ENCODE measurements at places on chromosomes 4 and X. TPM values are rescaled to one million over a fixed set of nuclear protein-coding genes. Genes with fewer than 3 reads are reported as not detected.

DNA sequence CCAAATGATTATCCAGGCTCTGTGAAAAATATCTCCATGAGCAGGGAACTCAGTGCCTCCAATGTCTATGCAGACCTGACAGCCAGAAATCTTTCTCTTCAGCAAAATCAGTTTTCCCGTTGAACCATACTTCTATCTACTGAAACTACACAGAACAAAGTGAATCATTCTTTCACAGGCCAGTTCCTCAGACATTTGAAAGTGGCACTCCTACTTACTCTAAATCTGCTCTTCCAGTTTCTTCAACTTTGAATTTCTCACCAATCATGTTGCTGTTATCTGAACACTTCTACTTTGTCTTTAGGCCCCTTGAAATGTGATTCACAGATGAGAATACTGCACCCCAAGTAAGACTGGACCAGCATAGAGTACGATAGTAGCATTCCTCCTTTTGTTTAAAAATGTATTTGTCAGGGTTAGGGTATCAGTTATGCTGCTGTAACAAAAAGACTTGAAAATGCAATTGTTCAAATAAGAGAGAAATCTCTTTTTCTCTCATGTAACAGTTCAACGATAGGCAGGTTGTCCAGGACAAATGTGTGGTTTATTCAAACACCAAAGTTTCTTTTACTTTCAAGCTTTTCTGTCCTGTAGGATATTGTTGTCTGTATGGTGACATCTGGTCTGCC lies 210.6 kb upstream of the KLF3 start:
- DNase-seq: no peak
- H3K27ac ChIP-seq: no peak overlapping the region
- no peaks in the 10 kb centered on the region for H3K36me3 ChIP-seq
- H3K27me3 ChIP-seq: no peaks in the 10 kb centered on the region
- no peak overlapping the region for H3K4me3 ChIP-seq

The SMIM10 gene
- total RNA-seq: not detected

The AGTR2 gene
- total RNA-seq: not detected

GRCh38 chr4:82643994-82644733 lies 82.4 kb upstream of the TMEM150C start:
- DNase-seq: no peak
- H3K27me3 ChIP-seq: no peaks in the 10 kb centered on the region
- no peaks in the 10 kb centered on the region for H3K4me1 ChIP-seq
- H3K36me3 ChIP-seq: no peaks in the 10 kb centered on the region
- no peak overlapping the region for H3K4me3 ChIP-seq

- H3K36me3 ChIP-seq: no peaks in the 10 kb centered on the region
- H3K27ac ChIP-seq: no peak overlapping the region
- no peak for DNase-seq
- H3K4me3 ChIP-seq: no peak overlapping the region
- no peaks in the 10 kb centered on the region for H3K27me3 ChIP-seq
Observed at GRCh38 chrX:120287513-120288112, 23.6 kb downstream of the TMEM255A start.

- no peaks in the 10 kb centered on the region for H3K36me3 ChIP-seq
- DNase-seq: no peak
- no peak overlapping the region for H3K27ac ChIP-seq
- H3K4me3 ChIP-seq: no peak overlapping the region
Observed at GRCh38 chrX:50106051-50106675, 94.6 kb downstream of the AKAP4 start.

All from CD4-positive, alpha-beta memory T cell (primary cell).